Hematopoietic multipotent progenitor cell treated with erythropoietin and hydrocortisone succinate and interleukin-3 and kit ligand, for 8 days (in vitro differentiated cells): ENCODE measurements at places on chromosomes 6 and 20.

DNA sequence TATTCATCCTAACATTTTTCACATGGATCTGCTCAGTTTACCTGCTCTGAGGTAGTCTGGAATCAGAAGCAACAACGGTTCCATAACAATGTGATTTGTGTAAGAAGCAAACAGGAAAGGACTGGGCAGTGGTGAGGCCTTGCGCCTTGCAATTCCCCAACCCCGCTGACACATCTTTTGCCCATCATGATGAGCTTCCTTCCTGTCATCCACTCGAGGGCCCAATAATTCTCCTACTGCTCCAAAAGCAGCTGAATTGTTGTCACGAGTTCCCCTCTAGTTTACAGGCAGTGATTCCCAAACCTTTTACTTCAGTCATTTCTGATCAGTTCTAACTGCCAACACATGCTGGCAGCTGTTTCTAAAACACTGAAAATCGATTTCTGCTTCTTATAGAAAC lies 22.9 kb downstream of the STX7 start:
- DNase-seq, result no peak

DNA sequence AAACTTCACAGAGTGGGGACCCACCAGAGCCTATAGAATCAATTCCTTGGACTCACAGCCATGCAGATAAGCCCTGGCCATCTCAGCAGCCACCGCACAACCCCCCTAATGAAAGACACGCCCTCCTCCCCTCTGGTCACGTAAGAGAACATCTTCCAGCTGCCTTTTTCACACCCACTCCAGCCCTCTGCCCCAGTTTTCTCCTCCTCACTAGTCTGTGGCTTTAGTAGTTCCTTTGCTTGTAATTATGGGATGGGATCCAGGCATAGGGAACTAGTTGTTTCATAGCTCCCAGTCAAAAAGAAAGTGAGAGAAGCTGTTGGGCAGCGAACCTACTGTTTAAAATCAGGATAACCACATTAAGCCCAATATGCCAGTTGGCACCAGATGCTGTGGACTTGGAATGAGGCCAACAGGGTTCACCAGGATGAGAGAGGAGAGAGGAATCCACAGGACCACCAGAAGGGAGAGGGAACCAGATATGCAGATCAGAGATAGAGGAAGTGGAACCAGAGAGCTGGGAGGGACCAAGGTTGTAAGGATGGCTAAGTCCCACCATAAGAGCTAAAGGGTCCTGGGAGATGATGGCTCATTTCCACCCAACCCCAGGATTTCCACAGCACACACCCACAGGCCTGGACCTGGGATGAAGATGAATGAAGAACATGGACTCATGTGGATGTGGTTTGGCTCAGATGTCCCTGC lies 9.0 kb upstream of the BTN3A1 start:
- DNase-seq, result no peak

DNA sequence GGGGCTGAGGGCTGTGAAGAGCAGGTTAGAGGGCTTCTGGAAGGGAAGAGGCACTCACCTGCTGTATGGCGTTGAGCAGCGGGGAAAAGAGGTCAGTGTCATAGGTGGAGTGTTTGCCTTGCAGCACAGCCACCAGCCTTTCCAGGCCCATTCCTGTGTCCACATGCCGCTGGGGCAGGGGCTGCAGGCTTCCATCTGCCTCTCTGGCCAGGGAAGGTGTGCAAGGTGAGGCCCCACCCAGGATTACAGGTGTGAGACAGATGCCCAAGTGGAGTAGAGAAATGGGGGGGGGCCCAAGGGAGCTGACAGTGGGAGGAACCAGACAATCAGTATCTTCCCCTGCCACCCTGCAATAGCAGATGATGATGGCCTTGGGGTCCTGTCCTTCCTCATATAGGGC lies 2.9 kb downstream of the AARS2 start:
- no peak for DNase-seq

- no peak for DNase-seq
These were observed 550.7 kb downstream of the PKHD1 start for GRCh38 chr6:51536728-51537127.

DNA sequence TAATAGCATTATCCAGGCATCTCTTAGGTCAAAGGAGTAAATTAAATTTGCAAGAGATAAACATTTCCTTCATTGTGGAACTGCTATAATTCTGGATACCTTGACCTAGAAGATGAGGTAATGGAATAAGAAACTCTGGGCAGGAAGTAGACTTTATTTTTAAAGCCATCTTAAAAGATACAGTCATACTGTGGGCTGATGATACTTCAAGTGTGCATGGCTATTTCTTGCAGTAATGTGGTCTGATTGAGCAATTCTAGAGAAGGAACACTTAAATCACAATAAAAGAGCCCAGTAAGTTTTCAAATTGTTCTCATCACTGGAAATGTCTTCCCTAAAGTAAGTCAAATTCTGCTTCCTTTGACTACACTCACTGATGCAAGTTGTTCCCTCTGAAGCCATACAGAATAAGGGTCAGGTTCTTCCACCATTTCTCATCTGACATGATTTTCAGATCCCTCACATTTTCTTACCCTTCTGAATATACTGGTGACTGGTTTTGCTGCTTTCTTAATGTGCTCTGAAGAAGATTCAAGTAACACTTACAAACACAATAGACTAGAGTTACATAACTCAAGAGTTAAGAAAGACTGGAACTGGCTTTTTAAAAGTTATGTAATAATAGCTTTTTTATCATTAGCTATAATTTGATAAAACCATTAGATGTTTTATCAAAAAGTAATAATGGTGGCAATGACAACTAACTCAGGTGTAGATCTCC lies 62.6 kb upstream of the TMEM244 start:
- no peak for DNase-seq

DNA sequence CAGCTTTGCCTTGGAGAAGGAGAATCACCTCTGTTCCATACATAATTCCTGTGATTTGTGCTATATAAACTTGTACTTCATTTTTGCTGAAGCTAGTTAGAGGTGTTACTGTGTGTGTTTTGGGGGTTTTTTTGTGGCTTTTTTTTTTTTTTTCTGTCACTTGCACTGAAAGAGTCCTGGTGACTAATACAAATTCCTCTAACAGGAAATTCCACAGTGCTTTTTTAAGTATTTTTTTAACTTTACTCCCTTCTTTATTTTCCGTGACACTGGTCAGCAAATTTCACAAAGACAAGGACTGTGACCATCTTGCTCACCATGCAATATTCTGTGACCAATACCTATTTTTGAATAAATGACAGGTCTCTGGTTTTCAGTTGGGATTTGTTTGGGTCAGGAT lies 110.5 kb downstream of the ISM1 start:
- DNase-seq, result no peak

DNA sequence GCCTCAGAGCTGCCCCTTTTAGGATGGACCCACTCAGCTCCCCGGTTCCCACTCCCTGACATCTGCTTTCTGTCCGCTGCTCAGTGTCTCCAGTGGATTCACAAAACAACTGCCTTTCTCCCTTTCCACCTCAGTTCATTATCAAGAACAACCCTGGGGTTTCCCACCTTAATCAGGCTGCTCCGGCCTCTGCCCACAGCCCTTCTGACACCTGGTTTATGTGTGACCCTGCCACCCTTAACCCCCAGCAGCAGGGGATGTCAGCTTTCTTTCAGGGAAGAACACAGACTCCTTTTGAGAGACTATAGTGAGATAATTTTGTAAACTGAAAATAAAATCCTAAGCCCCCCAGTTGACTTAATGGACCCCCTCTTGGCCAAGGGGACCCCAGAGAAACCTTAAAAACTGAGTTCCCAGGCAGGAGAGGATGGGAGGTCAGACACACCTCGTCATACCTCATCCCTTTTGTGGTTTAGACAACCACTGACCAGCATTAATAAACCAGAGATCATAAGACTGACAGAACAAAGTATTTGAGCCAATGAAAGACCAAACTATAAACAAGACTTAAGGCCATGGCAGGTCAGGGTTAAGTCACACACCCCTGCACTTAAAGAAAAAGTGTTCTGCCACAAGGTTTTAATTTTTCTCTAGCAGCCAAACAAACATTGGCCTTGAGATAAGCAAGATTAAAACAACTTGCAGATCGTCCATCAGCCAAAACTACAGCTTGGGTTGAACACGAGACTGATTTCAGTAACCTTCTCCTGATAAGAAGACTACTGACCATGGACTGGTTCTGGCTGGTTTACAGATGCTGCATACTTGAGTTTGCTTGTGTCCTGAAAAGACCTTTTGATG lies 42.4 kb upstream of the DDR1 start:
- peak; percentile 55 for DNase-seq

GRCh38 chr6:122772724-122773415 lies 6.6 kb upstream of the FABP7 start:
- no peak for DNase-seq

DNA sequence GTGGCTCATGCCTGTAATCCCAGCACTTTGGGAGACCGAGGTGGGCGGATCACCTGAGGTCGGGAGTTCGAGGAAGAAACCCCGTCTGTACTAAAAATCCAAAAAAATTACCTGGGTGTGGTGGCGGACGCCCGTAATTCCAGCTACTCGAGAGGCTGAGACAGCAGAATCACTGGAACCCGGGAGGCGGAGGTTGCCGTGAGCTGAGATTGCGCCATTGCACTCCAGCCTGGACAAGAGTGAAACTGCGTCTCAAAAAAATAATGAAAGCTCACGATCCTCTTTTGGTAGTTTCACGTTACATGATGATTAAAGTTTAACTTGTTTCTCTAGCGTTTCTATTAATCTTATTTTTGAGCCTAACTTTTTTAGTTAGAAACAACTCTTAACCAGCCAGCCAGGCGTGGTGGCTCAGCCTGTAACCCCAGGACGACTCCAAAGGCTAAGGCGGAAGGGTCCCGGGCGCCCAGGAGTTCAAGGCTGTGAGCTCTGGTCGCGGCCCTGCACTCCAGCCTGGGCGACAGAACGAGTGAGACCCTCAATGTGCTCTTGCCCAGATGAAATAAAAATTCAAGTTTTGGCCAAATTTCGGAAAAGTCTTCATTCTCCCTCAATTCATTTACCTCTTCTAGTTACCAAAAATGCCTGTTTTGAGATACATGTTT lies 1.2 kb upstream of the WRNIP1 start:
- no peak for DNase-seq

GRCh38 chr6:81751388-81752083 lies 945 bp downstream of the TENT5A start:
- DNase-seq, result peak; percentile 37

- DNase-seq, result no peak
These were observed 246.1 kb upstream of the AFDN start for GRCh38 chr6:167580619-167580911.

DNA sequence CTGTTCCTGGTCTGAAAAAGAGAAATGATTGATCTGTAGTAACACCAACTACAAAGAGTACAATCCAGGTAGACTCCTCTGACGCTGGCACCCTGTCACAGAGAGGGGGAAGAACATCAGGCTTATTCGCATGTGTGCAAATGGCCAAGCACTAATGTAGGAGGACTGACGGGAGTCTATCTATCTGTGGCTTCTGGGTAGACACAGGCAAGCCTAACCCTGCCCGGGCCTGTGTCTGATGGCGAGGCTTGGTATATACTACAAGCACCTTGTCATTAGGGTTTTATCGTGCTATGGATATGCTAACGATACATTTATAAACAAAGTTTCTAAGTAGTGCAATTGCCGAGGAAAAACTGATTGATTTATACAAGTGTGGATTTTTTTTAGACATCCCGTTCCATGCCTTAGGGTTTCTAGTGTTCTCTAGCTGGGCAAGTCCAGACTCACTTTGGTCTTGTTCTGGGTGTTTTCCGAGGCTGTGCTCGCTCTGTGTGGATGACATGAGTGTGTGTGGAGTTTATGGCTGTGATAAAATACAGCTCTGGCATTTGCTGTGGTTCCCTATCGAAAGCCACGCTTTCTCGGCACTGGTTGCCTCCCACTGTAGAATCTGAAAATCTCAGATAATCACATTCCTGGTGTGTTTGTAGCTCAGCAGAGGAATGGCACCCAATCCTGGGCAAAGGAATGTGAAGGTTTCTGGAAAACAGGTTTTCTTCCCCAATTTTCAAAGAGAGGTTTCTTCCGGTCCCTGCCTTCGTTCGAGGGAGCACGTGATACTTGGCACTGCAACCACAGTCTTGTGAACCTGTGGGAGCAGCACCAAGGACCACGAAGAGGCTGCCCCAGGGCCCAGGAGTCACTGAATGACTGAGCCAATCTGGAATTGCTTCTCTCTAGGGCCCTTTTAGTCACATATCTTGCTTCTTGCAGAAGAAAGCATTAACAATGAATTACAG lies 67.5 kb upstream of the EDN1 start:
- DNase-seq, result no peak
